ENCODE measurements at places on chromosomes 6 and 20.

DNA sequence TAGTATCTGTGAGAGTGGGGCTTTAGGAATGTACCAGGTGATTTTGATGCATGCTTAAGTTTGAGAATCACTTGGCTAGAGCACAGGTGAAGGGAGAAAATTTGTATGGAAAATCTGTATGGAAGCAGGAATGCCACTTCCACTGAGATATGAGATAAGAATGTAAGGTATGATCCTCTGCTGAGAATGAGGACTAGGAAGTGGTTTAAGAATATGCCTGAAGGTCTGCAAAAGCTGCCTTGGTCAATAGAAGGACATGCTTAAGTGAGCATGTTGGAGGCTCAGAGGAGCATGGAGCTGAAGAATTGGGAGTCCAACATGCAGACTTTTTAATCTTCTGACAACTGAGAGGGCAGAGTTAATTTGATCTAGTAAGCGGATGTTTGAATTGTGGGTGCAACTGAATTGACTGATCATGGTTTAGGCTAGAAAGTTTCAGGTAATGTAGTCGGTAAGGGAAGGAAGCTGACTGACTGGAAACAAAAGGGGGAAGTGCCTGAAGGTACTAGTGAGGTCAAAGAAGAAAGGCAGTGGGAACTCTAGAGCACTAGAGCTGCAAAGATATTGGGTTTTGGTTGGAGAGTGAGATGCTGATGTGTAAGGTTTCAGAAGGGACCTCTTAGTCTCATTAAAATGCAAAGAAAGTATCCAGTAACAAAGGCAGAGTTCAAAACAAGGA, 28.6 kb upstream of the NOTCH4 start:
- no peak for DNase-seq

- no peak for DNase-seq
These were observed at the start of gene TCP11 for GRCh38 chr6:35141007-35141655. Gene TCP11, minus strand, starts transcription at chr6:35141339. Its CDS starts 469 bp downstream, at chr6:35140870.

DNA sequence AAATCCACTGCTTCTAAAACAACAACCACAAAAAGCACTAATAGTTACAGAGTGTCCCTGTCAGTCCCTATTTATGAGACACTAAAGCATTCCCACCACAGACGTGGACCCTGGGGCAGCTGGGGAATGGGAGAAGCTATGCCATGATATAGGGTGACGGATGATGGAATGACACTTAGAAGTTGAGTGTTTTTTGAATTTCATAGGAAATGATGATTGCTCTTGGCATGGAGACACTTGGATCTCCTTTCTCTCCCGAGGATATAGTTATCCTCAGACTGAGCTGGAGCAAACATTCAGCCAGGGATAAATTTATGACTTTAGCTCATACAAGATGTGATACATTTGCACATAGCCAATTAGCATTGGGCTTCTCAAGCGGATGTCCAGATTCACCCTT, 151.2 kb downstream of the EDN3 start:
- no peak for DNase-seq

DNA sequence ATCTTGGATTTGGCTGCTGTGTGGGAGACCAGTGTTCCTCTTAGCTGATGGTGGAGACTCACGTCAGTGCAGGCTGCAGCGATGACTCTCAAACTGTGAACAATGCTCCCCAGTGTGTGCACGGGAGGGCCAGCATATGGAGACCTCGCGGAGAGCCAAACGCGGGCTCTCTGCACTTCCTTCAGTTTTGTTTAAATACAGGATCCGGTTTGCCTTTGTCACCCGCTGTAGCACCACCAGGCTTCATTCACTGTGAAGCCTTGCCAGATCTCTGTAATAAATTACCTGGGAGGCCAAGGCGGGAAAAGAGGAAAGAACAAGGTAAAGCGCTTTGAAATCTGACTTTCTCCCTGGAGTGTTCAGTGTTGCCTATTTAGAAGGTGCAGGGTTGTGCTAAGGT, 30.7 kb upstream of the TMEM14A start:
- no peak for DNase-seq

DNA sequence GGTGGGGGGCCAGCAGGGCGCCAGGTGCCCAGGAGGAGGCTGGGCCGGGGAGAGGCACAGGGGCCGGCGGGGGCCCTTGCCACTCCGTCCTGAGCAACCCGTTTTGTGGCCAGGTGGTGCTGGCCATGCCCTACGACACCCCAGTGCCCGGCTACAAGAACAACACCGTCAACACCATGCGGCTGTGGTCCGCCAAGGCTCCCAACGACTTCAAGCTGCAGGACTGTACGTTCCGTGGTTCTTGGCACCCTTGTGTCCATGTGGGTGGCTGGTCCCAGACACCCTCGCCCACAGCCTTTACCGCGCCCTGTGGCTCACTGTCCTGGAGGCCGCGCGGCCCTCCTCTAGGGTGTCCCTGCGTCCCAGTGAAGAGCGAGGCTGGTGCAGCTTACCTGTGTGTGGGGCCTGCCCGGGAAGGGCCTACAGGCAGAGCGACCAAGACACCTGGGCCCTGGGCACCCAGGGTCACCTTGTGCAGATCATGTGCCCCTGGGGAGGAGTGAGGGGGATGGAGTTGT, 28.7 kb downstream of the PYGB start:
- no peak for DNase-seq

- no peak for DNase-seq
These were observed 46.8 kb downstream of the CEP43 start for GRCh38 chr6:167045828-167046580.

DNA sequence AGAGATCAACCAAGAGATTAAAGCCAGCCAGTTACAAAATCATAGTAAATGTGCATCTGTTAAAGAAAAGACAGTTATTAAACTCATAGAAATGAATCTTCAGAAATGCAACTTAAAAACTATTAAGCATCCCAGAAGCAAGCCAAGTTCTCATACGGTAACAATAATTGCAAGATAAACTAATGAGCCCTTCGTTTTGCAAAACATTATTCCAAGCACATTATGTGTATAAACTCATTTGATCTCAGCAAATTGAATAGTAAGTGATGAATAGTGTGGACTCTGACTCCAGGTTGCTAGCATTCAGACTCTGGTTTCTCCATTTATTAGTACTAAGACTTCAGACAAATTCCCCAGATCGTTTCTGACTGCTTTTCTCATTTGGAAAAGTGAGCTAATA, 85.2 kb downstream of the SNAP25 start:
- no peak for DNase-seq

GRCh38 chr6:158377860-158378259, 65.6 kb downstream of the TULP4 start:
- no peak for DNase-seq

DNA sequence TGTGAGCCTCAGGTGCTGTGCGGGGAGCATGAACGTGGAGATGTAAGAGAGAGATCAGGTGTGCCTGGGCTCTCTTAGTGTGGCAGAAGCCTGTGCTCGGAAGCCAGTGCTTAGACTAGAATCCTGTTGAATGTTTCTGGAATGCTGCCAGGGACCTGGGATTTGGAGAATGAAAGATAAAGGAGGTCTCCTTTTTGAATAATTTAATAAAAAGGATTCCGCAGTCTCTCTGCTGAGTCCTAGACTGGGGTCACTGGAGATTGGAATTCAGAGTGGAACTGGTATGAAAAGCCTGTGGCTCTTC, 18.8 kb upstream of the EFCAB8 start:
- DNase-seq, result no peak

DNA sequence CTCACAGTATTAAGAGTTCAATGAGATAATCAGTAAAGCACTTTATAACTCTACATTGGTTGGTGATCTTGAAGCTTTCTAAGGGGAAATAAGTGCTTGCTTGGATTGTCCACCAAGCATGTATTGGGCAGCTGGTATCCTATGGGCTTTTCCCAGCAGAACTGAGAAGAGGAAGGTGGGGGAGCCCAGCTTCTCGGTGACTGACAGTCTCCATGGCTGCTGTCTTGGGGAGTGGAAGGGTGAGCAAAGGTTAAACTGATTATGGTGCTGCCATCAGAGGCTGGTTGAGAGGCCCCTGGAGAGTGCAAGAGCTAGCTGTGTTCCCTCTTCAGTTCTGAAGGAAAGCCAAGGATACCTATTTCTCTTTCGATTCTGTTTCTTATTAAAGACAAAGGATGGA, 35.5 kb upstream of the ADTRP start:
- no peak for DNase-seq

DNA sequence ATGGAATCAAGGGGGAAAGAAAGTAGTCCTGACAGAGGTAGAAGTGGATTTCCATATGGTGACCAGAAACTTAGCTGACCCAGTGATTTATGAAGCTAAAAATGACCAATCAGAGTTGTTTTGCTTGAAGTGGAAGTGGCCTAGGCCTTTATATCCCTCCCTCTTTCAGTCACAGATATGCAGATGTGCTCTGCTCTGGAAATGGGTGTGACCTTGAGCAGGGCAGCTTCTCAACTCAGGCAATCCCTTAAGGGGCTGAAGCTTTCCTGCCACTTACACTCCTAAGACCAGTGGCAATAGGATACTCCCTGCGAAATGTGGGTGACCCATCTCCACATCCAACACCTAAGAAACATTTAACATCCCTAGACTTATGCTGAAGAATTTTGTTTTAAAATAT, 256.6 kb downstream of the EYS start:
- no peak for DNase-seq

GRCh38 chr20:32968478-32969241, 35.6 kb downstream of the SUN5 start:
- no peak for DNase-seq

DNA sequence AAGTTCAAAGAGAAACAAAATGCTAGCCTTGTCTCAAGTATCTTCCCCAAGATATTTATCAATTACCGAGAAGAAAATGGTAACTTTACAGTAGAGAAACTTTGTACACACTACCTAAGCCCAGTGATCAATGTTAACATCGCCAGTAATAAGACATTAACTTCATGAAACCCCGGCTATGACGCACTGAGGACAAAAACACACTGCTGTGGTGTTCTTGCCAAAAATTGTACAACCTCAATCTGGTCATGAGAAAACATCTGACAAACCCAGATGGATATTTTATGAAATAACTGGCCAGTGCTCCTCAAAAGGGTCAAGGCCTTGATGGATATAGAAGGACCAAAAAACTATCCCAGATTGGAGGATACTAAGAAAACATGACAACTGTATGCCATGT, 85.5 kb upstream of the DTNBP1 start:
- no peak for DNase-seq

DNA sequence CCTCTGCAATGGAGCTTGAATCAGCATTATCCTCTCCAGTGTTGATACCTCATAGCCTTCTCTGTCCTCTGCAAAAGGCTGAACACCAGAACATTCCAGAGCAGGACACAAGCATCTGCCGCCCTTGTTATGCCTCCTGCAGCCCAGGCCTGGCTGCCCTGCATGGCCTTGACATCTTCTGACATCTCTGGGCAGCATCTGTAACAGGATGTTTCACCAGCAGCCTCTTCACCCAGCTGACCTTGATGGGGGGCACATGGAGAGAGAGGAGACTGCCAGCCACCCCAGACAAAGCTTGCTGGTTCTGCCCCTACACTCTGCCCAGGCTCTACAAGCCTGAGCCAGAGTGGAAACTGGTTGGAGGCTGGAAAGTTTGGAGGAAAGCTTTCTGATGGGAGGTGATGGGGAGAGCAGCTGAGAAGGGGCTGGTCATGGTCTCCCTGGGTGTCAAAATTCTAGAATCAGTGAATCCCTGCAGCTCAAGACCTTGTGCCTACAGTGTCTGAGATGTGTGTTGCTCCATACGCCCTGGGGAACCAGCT, 145.1 kb downstream of the MRPL14 start:
- DNase-seq, result no peak

- DNase-seq, result no peak
These were observed 1274.9 kb upstream of the GJE1 start for GRCh38 chr6:140857739-140858380.

- DNase-seq, result no peak
These were observed 47.9 kb downstream of the KCNK5 start for GRCh38 chr6:39181333-39181732.

DNA sequence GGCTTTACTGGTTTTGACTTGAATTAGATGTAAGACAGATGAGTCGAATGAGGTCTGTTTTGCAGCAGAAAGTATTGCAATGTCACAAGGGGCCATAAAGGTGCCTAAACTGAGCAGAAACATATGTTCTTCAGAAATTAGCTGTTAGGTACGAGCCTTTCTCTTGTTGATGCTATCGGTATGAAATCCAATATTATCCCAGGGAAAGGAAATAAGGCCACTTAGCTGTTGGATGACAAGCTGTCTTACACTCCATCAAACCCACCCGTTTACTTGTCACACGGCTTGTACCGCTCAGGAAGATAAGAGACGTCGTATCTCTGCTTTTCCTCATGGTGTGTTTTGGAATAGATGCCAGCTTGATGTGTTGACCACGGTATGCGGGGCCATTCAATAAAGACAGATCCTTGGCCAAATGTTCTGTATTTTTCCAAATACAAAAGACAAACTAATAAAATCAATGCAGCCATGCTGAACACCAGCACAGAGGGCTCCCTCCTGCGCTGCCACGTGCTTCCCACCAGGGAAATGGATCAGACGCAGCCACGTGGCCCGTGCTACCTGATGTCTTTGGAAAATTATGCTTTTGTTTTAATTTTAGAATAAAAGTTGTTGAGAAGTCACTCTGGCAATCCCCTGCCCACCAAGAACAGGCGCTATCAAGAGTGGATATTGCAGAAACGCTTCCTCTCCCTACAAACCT, 255.9 kb upstream of the SULF2 start:
- no peak for DNase-seq

GRCh38 chr6:74741646-74742045, 464.2 kb downstream of the COL12A1 start:
- DNase-seq, result no peak

- no peak for DNase-seq
These were observed 1.1 kb downstream of the PTCHD4 start for GRCh38 chr6:48109944-48110343.

GRCh38 chr6:903761-904160, 210.8 kb upstream of the EXOC2 start:
- DNase-seq, result no peak

GRCh38 chr6:70693887-70694286, 26.2 kb downstream of the SMAP1 start:
- no peak for DNase-seq

GRCh38 chr6:132259070-132259469, 142.2 kb downstream of the MOXD1 start:
- DNase-seq, result no peak

DNA sequence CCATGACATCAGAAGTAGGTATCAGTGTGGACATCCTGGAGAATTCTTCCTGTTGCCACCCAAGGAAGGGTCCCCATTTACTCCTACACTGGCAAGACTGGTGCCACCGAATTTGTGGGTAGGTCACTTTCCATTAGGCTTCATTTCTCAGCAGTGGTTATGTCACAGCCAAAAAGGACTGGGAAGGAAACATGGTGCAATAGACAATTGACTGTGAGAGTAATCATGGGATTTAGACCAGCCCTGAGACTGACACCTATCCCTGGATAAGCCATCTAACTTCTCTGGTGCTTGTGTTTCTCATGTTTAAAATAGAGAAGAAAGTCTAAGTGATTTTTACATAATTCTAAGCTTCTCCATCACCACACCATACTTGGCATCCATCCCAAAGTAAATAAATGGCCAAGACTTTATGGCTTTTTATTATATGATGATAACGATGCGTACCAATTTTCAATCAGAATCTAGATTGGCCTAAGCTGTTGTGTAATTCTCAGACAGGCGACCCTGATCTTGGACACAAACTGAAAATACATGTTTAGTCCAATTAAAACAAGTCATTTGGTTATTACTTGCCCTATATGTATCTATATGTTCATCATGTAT, 10.2 kb downstream of the SMPDL3A start:
- no peak for DNase-seq

GRCh38 chr6:3749067-3749841, 2.3 kb downstream of the PXDC1 start:
- no peak for DNase-seq
